ENCODE measurements at places on chromosomes 4 and X.

GRCh38 chr4:20288047-20288650 lies 36.4 kb downstream of the SLIT2 start:
- DNase-seq: no peak

DNA sequence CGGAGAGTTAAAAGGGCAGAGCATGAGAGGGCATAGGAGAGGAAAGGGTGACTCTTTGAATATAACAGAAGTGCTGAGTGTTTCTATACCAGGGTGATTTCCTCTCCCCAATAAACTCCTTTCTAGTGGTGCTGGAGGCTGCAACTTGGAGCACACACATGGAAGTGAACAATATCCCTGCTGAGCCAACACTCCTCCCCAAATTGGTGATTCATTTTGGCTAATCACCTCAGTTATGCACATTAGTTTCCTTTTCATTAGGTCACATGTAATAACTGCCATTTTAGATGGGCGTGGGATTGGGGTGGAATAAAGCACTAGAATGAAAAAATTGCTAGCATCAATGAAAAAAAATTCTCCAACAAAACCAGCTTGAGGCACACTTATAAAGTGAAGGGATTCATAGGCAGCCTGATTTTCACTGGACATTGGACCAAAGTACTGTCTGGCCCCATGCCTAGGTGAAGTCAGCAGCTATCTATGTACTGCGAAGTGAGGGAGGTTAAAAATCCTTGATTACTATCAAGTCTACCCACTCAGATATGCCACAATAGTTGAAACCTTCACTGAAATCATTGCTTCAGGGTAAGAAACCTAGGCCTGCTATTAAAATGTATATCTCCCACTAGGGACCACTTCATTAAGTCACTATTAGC lies 174.0 kb downstream of the GLUD2 start:
- no peak for DNase-seq

DNA sequence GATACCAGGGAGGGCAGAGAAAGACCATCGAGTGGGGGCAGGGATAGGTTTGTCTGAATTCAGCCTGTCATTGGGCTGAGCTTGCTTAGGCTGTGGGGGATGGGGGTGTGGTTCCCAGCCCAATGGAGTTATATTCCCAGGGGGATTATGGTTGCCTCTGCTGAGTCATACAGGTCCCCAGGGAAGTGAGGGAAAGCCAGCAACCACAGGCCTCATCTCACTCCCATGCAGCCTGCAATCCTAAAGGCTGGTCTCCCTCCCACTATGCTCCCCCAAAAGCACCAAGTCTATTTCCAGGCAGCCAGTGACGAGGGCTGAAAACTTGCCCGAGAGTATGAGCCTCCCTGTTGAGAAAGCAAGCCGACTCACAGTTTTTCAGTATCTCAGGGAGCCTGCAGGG lies 39.3 kb downstream of the AFM start:
- DNase-seq: no peak

GRCh38 chr4:106618956-106619355 lies 250.4 kb upstream of the GIMD1 start:
- no peak for DNase-seq

DNA sequence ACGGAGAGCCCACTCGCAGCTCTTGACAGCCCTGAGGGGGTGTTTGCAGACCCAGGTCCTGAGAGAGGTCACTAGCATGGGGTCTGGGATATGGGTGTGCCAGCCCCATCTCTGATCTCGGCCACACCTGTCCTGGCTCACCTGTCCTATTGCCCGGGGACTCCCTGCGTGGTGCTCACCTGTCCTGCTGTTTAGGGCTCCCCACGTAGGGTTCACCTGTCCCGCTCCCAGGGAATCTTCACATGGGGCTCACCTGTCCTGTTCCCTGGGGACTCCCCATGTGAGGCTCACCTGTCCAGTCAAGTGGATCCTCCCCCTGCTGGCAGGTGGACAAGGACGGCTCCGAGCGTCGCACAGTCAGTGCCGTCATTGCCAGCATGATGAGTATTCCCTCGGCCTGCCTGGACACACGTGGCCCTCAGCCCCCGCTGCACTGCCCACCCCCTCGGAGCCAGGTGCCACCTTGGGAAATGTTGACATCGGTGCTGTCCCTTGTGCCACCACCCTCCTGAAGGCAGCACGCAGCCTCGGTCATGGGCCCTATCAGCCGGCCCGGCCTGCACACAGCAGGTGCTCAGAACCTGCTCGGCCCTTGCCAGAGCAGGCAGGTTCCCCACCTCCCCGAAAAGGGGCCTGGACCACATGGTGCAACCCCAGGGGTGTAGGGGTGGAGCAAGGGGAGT lies 6.3 kb downstream of the SLC49A3 start:
- DNase-seq: no peak

- no peak for DNase-seq
These were observed 82.0 kb downstream of the UNC5C start for GRCh38 chr4:95466791-95467190.

- DNase-seq: no peak
These were observed 1601.5 kb upstream of the PCDH10 start for GRCh38 chr4:131547506-131547981.

DNA sequence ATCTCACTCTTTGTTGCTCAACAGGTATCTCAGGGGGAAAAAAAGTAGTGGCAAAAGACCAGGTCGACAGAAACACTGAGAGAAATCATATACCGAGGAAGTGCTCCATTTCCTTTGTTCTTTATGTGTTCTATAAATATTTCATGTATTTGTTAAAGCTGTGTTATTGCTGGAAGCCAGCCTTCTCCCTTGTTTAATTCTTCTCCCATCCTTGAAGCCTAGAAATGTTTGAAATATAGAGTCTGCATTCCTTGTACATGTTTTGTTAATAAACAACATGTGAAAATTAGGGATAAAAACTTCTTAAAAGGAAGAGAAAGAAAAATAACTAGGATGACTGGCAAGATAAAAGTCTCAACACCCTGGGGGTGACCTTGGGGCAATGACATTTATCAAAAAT lies 186.2 kb downstream of the ANKRD50 start:
- DNase-seq: no peak

DNA sequence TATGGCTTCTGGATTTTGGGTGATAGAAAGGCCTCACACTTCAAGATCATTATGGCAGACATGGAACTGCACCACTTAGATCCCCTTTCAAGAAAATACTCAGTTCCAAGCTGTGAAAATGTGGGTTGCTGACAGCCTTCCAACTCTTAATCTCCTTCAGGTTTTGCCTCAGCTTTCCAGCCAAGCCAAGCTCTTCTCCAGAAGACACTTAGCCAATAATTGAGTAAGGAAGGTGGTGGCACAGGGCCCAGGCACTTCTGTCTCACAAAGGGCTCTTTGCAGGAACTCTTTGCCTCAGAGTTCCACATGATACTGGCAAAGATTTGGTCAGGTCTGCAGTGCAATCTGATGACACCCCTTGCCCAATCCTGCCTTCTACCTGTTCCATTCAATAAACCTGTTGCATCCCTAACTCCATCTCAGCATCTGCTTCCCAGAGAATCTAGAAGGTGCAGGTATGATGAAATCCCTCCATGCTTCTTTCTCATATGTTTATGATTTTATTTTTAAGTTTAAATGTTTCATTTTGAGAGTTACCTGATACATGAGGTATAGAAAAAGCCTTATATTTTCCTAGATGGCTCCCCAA lies 30.6 kb downstream of the ANXA5 start:
- no peak for DNase-seq

DNA sequence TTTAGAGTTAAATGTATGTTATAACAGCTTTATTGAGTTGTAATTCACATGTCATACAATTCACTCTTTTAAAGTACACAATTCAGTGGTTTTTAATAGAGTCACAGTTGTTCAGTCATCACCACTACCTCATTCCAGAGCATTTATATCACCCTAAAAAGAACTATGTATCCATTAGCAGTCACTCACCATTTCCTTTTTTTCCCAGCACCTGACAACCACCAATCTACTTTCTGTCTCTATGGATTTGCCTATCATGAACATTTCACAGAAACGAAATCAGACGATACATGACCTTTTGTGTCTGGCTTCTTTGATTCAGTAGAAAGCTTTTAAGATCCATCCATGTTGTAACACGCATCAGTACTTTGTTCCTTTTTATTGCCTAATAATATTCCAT lies 52.9 kb upstream of the FRAS1 start:
- no peak for DNase-seq

DNA sequence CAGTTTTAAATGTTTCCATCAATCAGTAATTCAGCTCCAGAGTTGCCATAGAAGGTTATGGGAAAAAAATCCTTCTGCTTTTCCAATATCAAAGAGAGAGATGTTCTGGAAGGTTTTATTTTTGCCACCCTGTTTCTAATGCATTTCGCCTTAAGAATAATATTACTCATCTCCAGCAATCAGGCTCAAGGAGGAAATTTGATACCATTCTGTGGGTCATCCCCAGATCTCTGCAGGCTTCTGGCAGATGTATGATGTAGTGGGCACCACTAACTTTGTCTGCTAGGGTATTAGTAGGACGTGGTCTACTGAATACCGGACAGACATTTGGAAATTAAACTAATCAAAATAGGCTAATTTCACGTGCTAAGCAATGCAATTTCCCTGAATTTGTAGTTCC lies 645.4 kb upstream of the TENM3 start:
- DNase-seq: no peak

- no peak for DNase-seq
These were observed 248.2 kb downstream of the PARM1 start for GRCh38 chr4:75180790-75181776.

GRCh38 chr4:74056114-74056857 lies 17.8 kb upstream of the CXCL3 start:
- no peak for DNase-seq

DNA sequence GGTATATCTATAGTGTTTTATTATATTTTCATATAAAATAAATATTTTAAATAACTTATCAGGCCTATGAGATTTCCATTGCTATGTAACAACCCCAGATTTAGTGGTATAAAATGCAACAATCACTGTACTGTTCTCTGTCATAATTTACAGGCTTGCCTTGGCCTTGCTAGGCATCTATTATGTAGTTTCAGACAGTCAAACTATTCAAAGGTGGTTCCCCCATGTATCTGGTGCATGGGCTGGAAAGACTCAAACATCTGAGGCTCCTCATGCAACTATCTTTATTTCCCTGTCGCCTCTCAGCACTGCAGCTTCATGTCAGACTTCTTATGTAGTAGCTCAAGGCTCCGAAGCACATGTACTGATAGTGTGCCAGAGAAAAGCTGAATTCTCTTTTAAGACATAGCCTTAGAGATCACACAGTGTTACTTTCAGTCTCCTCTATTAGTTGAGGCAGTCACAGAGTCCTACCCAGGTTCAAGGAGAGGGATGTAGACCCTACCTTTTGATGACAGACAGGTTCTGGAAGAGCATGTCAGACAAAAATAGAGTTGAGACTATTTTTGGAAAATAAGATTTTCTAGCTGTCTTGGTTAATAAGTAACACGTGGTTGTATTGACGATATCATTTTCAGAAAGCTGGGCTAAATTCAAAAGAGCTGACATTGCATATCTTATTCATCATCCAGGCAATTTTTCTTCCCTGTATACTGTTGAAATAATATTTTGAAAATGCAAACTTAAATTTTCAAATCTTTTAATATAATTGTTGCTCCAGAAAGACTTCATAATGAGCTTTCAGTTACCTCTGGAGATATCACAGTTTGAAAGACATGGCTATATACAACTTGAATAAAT lies 19.4 kb downstream of the MTTP start:
- no peak for DNase-seq

DNA sequence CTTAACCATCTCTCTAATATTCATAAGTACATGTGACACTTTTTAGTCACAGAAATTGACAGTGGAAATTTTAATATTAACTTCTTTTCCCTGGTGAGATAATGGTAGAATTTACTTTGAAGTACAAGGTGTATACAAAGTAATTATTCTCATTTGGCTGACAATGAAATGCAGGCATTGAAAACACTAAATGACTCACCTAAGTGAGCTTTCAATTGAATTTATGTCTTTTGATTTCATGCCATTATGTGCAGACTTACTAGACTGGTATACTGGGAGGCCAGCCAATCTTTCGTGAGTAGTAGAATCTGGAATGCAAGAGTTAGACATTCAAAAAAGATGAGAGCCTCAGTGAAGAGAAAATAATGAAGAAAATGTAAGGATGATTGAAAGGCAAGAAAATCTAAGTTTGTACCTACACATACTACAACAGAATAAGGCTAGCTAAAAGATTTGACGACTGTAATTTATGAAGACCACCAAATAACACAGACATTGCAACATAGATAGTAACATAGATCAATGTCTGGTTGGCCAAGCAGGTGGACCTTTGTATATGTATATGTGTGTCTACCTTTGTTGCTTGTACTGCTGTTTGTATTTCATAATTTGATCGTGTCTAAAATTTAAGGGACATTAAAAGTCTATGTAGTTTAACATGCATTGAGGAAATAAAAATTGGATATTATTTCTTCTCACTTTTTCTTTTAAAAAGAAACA lies 459.7 kb downstream of the IL15 start:
- no peak for DNase-seq

- DNase-seq: no peak
These were observed 359.7 kb downstream of the ADAM29 start for GRCh38 chr4:175277816-175278215.

- DNase-seq: no peak
These were observed 2.1 kb upstream of the ETDC start for GRCh38 chrX:135307171-135307570.

- no peak for DNase-seq
These were observed 168.8 kb upstream of the RBPJ start for GRCh38 chr4:26152056-26152455.

DNA sequence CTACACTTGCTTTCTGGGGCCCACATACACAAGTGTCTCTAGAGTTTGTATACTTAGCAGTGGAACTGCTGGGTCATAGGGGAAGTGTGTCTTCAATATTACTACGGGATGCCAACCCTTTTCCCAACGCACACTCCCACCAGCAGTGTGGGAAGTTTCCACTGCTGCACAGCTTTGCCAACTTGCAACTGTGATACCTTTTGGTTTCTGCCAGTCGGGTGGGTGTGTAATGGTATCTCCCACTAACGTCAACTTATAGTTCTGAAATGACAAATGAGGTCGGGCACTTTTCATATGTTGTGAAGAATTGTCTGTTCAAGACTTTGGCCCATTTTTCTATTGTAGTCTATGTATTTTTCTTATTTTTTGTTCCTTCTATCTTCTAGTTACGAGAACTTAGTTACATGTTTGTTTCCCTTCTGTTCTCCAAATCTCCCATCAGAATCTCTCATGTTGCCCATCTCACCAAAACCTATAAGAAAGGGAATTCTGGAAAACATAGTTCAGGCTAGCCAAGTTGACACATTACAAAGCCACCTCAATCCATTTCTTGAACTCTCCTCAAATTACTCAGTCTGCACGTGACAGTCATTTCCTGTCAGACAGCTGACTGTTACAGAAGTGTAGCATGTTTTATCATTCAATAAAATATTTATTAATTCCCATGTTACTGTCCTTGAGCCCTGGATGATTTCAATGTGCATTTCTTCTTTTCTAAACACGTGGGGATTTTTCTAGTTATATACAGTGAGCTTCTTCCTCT lies 30.7 kb downstream of the PNMA6E start:
- no peak for DNase-seq

DNA sequence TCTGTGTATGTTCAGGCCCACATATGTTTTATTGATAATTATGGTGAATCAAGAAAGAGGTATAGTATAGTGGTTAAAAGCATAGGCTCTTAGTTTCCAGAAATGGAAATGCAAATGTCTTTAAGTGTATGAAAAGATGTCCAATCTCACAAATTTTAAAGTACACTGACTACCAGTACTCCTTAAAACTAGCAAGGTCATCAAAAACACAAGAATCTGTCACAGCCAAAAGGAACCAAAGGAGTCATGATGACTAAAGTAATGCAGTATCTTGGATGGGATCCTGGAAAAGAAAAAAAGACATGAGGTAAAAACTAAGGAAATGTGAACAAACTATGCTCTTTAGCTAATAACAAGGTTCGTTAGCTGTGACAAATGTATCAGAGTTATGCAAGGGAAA lies 661 bp upstream of the RBM41 start:
- no peak for DNase-seq
